ENCODE measurements at places on chromosomes 2 and 18.

- DNase-seq, result no peak
Observed at GRCh38 chr18:55753643-55754263, 165.8 kb upstream of the TCF4 start.

- no peak for DNase-seq
Observed at GRCh38 chr2:28678175-28678855, 73.3 kb upstream of the PPP1CB start.

GRCh38 chr2:156343940-156344301 lies 11.4 kb upstream of the NR4A2 start:
- DNase-seq, result no peak

DNA sequence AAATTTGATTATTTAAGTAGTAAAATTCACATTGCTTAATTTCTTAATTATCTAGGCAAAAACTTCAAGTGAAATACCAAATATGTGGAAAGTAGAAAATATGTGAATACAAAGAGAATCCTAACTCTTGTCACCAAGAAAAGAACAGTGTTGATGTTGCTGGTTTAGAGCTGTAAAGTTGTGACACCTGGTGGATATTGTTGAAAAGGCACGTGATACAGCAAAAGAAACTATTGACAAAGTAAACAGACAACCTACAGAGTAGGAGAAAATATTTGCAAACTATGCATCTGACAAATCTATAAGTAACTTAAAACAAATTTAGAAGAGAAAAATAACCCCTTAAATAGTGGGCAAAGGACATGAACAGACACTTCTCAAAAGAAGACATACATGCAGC lies 25.6 kb upstream of the ZC3H15 start:
- no peak for DNase-seq

DNA sequence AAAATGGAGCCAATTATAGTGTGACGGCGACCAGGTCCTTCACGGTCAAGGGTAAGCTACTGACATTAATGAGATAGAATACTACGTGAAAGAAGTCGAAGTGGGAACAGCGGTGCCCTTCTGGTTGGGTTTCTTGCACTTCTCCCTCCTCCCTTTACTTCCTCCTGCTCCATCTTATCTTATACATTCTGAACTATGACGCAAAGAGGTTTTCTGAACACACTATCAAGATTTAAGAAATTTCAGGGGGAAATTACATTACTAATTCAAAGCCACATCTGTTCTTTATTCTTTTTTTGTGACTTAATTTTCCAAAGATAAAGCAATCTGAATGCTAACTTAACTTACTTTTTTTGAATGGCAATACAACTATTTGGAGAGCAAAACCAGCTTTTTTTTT lies 14.8 kb upstream of the IL18R1 start:
- DNase-seq, result no peak

GRCh38 chr18:2736823-2737222 lies 81.3 kb downstream of the SMCHD1 start:
- no peak for DNase-seq

DNA sequence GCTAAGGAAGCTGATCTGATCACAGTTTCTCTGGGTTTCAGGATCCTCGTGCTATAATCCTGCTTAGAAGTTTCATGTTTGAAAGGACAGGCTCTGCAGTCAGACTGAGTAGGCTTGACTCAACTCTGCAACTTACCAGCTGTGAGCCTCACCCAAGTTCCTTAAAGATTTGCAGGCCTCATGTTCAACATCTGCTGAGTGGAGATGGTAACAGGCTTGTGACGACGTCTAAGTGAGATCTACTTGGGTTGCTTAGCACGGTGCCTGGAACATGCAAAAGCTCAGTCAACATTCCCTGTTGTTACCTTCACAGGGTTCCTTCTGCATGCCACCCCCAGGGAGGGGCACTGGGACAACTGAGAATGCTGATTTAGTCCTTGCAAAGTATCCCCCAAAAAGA lies 164.2 kb downstream of the C1D start:
- no peak for DNase-seq

- no peak for DNase-seq
Observed at GRCh38 chr18:824179-824578, 12.1 kb upstream of the YES1 start.

- no peak for DNase-seq
Observed at GRCh38 chr2:37244017-37244416, 12.6 kb downstream of the NDUFAF7 start.

DNA sequence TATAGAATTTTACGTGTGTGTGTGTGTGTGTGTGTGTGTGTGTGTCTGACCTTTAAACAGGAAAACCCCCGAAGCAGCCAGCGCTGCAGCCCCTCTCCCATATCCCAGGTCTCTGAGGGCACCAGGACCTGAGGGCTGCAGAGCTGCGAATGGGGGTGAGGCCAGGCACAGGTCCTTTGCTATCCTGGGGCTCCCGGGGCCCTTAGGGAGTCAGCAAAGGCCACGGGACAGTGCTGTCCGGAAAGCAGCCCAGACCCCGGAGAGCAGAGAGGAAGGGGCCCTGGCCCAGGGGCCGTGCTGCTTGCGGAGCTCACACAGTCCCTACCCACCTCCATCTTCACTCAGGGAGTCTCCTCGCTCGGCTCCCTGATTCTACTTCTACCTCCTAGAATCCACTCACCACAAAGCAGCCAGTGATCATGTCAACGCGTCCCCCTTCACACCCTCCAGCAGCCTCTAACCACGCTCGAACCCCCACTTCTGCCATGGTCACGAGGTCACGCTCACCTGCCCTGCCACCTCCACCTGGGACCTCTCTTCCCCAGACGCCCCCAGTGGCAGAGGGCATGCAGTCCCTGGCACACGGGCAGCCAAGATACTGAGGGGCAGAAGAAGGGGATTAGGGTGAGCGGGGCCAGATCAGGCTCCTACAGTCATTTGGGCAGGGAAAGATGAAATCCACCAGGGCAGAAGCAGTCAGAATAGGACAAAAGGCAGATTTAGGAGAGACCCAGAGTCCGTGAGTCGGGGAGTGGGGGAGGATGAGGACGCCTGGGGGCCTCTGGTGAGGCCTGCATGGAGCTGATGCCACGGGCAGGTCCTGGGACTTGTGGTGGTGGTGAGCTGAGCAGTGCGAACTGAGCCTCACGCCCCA lies 86.7 kb downstream of the USP40 start:
- DNase-seq, result no peak

DNA sequence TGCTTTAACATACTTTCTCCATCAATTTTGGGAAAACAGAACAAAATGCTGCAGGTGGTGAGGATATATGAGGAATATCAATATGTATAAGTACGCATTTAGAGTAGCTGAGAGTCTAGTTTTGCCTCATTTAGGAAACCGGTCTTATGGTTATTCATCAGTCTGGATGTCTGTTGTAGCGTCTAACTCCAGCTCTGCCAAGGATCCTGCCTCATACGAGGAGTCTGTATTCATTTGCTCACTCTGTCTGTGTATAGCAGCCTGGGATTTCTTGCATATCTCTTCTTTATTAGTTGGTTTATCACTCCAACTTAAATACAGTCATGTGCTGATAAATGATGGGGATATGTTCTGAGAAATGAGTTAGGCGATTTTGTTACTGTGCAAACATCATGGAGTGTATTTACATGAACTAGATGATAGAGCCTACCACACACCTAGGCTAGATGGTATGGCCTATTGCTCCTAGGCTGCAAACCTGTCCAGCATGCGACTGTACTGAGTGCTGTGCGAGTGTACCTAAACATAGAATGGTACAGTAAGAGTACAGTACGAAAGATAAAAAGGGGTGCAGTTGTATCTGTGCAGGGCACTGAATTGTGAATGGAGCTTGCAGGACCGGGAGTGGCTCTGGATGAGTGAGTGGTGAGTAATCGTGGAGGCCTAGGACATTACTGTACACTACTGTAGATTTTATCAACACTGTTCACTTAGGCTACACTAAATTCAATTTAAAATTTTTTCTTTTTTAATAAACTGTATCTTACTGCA lies 148.1 kb downstream of the ZNF407 start:
- no peak for DNase-seq

GRCh38 chr2:239162976-239163687 lies 237.7 kb downstream of the HDAC4 start:
- DNase-seq, result no peak

DNA sequence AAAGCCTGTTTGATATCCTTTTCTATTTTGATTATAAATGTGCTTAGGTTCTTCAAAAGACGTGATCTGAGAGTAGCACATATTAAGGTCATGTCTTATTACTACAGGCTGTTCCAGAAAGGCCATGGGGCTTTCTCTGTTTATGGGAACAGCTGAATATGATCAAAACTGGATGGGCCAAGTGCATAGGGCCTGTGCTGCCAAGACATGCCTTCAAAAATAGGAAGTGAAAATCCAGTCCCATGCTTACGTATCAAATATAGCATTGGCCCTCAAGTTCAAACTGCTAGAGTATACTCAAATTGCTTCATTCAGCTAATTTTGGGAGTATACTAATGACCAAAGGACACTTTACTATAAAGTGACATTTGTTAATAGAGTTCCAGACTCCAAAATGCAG lies 24.1 kb downstream of the SLC25A52 start:
- no peak for DNase-seq

DNA sequence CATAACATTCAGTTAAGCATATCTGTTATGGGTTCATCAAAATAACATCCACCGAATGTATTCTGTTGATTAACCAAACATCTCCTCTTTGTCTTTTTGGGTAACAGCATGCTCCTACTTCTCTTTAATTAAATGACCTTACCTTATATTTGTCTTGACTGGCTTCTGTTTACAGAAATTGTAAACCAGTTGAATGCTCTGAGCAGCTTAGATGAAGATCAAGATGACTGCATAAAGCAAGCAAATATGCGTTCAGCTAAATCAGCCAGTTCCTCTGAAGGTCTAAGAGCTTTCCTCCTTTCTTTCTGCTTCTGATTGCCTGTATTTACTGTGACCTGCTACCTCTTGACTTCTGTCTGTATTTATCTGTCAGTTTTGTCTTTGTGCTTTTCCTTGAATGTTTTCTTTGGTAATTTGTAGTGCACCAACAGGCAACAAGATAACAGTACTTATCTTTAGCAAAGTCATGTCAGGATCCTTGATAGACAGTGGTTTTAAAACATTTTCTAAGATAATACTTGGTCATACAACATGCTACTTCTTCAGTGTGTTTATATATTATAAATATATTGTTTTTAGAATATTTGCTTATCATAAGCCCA lies 152.8 kb downstream of the EHBP1 start:
- no peak for DNase-seq

DNA sequence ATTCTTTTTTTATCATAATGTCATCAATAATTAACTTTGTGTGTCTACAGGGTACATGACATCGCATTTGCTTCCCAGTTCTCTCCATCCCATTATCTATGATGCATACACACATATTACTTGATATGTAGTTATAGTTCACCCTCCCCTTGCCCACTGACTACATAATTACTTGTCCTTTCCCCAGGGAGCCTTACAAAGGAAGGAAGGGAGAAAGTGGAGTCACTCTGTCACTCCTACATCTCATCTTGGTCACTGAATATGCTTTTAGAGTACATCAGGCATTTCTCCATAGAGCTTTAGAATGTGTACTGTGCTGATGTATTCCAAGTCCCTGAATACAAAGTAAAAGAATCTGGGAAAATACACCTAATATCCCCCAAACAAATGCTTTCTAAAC lies 6.0 kb upstream of the DTNA start:
- no peak for DNase-seq

- no peak for DNase-seq
Observed at GRCh38 chr2:105426626-105427292, 27.9 kb upstream of the FHL2 start.

DNA sequence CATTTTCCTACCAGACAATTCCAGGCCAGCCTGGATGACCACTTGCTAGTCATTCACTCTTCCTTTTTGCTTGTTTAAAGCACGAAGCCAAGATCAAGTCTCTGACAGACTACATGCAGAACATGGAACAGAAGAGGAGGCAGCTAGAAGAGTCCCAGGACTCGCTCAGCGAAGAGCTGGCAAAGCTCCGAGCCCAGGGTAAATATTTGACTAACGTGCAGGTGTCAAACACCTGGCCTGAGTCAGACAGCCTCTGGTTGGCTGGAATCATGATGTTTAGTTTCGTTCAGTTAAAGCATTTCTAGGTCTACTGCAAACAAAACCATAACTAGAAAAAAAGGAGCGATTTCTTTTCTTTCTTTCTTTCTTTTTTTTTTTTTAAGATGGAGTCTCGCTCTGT lies 44.2 kb upstream of the LYPD6B start:
- DNase-seq, result no peak

DNA sequence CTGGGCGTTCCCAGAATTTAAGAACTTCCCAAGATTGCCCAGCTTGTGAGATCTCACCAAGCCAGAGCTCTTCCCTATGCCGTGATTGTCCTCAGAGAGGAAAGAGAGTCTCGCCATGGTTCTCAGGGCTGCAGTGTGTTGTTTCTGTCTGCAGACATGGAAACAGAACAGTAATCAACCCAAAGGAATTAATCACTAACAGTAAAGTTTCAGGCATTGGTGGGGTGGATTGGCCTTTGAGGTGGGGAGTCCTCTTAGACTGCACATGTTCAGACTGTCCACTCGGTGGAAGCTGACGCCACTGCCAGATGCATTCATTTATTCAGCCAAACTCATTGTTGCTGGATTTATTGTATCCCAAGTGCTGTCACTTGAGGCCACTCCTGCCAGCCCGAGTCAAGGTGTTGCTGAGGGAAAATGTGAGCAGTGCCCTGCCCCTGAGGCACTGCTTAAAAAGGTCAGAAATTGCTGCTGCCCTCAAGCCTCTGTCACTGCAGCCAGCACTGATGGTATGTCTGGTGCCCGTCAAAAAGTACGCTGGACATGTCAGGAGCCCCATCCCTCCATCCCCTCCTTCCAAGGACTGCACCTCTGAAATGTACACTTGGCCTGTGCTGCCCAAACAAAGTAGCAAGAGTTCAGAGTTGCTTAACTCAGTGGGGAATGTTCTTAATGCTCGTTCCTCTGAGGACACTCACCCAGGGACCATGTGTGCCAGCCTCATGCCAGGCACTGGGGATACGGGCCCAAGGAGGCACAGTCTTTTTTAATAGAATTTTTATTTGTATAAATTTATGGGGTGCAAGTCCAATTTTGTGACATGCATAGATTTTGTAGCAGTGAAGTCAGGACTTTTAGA lies 201.0 kb downstream of the GLI2 start:
- DNase-seq, result no peak

DNA sequence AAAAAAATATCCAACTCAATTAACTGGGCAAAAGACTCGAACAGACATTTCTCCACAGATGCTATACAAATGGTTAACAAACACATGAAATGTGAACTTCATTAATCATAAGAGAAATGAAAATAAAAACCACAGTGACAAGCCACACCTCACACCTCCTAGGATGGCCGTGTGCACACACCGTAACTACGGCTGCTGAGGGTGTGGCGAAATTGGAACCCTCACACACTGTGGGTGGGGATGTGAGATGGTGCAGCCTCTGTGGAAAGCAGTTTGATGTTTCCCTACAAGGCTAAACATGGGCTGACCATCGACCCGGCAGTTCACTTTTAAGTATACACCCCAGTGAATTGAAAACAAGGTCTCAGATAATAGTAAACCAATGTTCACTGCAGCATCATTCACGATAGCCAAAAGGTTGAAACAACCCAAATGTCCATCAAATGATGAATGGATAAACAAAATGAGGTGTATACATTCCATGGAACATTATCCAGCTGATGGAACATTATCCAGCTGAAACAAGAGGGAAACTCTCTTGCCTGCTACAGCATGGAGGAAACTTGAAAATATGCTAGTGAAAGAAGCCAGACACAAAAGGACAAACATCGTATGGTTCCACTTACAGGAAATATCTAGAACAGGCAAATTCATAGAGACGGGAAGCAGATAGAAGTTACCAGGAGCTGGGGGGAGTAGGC lies 32.2 kb downstream of the ZAP70 start:
- no peak for DNase-seq

Measured in WTC11 (cell line).